ENCODE measurements at places on chromosomes 6 and 20.

DNA sequence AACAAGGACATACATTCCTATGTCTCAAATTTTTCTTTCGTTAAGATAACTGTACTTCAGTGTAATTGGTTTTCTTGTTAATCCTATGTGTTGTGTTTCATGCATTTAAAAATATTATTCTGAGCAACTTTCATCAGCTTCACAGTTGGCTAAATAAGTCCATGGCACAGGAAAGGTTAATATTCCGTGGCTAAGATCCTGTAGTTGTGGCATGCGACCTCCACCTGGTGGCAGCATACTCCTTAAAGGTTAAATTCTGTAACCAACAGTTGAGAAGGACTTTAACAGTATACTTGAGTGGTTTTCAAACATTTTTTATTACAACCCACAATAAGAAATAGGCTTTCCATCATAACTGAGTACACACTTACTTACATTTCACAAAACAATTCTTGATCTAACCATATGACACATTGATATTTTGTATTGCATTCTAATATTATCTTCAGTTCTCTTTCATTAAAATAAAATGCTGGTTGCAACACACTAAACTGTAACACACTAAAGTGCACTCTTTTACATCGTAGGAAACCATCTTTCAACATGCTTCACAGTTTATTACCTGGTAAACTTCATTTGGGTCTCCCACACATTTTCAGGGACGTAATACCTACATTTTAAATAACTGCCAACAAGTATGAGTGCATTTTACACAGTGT lies 118.3 kb downstream of the SLX4IP start:
- no peak for DNase-seq

GRCh38 chr6:113281431-113281830 lies 575.7 kb upstream of the MARCKS start:
- DNase-seq, result no peak

- DNase-seq, result no peak
Measured at GRCh38 chr6:2940010-2940850, 31.1 kb downstream of the SERPINB6 start.

DNA sequence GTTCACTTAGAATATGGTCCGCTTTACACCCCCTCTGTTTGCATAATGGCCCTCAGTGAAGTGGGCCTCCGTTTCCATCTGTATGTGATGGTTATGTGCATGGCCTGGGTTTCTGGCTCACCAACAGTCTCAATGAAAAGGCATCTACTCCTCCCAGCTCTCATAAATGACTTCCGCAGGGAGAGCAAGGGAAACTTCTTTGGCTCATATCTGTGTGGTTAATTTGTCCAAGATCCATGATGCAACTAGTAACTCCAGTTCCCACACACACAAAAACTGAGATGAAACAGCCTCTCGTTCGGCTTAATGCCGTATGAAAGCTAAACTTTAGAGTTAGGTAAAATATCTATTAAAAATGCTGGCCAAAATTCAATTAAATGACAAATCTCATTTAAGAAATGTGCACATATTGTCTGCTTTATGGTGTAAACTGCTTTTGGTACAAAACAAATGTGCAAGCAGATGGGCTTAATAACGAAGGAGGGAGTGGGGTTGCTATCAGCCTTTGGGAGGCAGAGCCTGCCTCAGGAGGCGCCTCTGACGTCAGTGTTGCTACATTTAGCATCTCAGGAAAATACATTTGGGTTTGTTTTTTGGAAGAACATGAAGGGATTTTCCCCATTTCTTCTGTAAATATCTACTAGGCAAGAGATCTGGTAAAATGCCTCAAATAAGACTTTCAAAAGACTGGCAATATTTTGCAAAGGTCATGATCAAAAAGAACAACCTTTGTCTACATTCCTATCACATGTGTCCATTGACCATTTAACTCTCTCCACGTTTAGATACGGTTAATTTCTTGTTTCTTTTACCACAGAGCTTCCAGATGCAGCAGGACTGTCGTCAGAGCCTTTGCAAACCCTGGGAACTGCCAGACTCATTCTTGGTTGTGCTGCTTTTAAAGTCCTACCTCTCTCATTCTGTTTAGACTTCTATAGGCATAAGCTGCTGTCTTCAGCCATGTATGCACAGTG lies 96.8 kb downstream of the ARMC2 start:
- no peak for DNase-seq

- no peak for DNase-seq
Measured at GRCh38 chr6:161195386-161195785, 78.5 kb downstream of the AGPAT4 start.

DNA sequence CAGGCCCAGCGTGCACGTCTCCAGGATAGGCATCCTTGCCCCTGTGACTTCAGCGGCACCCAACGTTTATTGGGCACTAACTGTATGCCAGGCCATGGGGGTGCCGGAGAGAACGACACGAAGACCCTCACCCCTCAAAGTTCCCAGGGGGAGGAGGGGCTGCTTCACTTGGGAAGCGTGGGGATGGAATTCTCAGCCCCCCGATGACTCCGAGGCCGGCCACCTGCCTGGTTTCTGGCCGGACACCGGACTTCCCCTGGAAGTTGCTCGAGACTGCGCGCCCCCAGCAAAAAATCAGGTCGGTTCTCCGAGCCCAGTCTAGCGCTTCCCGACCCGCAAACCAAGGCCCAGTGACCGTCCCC lies 275 bp upstream of the MAVS start:
- DNase-seq, result no peak

- no peak for DNase-seq
Measured at GRCh38 chr6:130098317-130098716, 79.9 kb downstream of the L3MBTL3 start.

- no peak for DNase-seq
Measured at GRCh38 chr6:3843379-3844096, 5.6 kb upstream of the FAM50B start.

- DNase-seq, result no peak
Measured at GRCh38 chr6:124974771-124975377, 12.6 kb downstream of the RNF217 start.

- no peak for DNase-seq
Measured at GRCh38 chr6:156110249-156110648, 654.6 kb upstream of the NOX3 start.

GRCh38 chr6:51844336-51844735 lies 243.1 kb downstream of the PKHD1 start:
- DNase-seq, result no peak

DNA sequence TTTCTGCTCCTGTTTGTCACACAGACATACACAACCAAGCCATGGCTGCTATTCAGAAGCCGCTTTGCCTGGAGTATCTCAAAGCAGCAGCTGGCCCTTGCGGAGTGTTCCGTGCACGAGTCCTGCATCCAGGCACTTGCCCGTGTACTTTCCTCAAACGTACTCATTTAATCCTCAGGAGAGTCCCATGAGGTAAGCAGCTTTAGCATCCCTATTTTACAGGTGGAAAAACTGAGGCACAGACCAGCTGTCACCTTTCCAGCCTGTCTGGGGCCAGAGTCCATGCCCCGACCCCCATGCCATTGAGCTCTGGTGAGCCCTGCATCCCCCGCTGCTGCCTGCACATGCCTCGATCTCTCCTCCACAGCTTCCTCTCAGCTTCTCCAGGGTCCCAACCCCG lies 130.0 kb downstream of the ERMARD start:
- no peak for DNase-seq

DNA sequence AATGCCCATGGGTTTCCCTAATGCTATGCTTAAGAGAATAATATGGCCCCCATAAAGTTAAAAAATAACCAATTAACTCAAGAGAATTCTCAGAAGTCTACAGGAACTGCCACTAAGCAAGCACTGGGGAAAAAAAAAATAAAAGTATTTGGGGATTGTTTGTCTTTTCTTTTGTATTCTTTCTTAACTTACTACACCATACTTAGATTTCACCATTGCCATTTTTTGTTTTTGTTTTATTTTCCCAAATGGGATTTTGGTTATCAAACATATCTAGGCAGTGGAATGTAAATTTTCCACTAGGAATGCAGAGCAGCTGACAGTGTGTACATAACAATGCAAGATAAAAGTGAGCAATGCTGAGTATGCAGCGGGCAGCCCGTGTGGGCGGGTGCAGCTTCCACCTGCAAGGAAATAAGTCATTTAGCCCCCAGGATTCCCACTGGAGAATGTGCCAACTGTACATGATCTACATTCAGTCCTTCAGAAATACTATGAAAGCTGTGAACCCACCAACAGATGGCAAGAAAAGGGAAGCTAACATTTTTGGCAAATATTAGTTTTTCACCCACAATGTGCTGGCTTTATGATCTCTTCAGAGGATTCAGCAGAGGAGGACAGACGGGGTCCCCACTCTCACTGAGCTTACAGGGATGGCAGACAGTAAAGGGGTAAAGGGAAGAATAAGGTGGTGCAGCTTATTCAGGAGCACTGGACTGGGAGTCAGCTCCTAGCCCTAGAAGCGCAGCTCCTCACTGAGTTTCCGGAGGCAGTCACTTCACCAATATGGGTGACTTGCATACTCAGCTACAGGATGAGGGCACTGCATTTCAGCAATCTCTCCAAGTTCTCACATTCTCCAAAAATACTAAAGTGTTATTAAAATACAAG lies 44.4 kb downstream of the DCDC2 start:
- DNase-seq, result no peak

GRCh38 chr6:135108692-135109091 lies 54.1 kb upstream of the HBS1L start:
- no peak for DNase-seq

GRCh38 chr6:6645261-6645917 lies 56.9 kb downstream of the LY86 start:
- no peak for DNase-seq

GRCh38 chr6:37074053-37074827 lies 68.8 kb downstream of the FGD2 start:
- no peak for DNase-seq

GRCh38 chr6:163947276-163947675 lies 532.8 kb downstream of the QKI start:
- no peak for DNase-seq

DNA sequence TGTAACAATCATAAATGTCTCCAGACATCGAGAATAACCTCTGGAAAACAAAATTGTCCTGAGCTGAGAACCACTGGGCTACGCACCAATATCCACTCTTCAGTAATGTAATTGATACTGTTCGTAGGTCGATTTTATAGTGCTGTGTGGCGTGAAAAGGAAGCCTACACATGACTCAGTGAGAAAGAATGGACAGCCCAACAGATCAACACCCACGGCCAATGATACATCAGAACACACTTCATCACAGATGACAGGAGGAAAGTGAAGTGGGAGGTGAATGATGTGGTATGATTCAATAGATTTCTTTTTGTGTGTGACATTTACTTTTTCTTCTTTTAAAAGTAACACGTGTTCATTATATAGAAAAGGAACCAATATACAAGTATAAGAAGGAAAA lies 93.5 kb downstream of the RPS12 start:
- DNase-seq, result no peak

- no peak for DNase-seq
Measured at GRCh38 chr20:57157106-57157691, 109.2 kb downstream of the BMP7 start.

- DNase-seq, result no peak
Measured at GRCh38 chr6:63803371-63803770, 167.8 kb downstream of the PHF3 start.

- DNase-seq, result no peak
Measured at GRCh38 chr6:54846243-54846856, at the start of gene FAM83B. Gene FAM83B (plus strand): TSS chr6:54846771. CDS start chr6:54870247, 23,476 bp downstream.

DNA sequence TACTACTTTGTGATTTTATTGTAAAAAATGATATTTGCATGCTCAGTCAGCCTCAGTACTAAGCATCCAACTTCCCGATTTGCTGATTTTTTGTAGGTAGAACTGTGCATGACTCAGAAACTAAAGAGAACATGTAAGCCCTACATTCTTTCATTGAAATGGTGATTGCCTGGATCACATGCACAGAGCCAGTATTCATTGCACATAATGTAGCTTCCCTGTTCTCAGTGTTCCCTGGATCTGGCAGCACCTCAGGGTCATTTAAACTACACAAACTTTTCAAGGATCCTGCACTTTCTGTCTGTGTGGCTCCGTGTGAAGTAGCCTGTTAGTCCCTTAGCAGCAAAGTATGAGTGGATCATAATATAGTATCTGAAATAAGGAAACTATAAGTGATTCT lies 422.9 kb upstream of the AGPAT4 start:
- DNase-seq, result no peak

DNA sequence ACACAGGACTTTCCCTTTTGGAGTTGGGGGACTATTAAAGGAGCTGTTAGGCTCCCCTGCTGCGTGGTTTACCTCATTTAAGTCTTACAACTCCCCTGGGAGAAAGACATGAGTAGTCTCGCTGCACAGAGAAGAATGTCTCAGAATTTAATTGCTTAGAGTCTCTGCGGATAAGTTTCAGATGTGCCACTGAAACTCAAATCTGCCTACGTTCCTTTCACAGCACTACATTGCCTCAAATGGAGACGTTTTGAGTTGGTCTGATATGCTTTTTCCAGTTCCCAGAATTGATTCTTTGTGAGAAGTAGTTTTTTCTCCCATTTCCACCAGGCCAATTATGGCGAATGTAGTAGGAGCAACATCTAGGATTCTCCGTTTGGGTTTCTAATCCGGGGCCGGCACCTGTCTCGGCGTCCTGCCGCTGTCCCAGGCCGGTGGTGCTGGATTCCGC lies 532 bp upstream of the SLC35F1 start:
- DNase-seq, result no peak

DNA sequence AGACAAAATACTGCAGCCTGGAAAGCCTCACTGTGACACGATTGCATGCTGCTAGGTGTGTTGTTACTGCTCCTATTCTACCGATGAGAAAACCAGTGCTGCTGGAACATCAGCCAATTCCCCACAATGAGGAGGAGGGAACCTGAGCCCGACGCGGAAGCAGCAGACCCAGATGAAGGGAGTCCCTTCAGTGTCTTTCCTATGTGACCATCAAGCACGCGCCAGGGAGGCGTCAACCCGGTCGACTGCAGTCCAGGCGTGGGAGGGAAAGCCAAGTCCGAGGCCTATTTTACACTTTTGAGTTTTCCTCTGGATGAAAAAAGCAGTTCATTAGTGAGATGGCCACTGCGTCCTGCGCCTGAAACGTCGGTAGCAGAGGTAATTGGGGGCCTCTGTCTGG lies 63.3 kb downstream of the STK35 start:
- DNase-seq, result no peak

DNA sequence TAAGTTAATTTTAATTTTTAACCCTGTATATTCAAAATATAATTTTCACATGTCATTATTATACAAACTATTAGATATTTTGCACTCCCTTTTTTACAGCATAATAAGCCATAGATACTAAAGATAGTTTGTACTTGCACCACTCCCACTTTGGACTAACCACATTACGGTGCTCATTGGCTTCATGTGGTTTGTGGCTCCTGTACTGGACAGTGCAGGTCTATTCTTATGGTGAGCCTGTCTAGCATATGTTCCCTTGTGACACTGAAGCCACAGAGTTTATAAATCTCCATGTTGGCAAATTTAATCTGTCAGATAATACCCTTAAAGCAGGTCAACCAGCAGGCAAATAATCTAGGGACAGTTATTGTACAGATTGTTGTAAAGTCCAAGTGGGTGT lies 354.4 kb upstream of the KCNQ5 start:
- DNase-seq, result no peak

- no peak for DNase-seq
Measured at GRCh38 chr20:25282796-25283195, 34.9 kb downstream of the PYGB start.
